Activated CD4-positive, alpha-beta memory T cell treated with anti-CD3 and anti-CD28 coated beads for 36 hours (primary cell): ENCODE measurements at places on chromosomes 1 and 21. TPM values are rescaled to one million over a fixed set of nuclear protein-coding genes. Genes with fewer than 3 reads are reported as not detected.

GRCh38 chr1:48093147-48093546 is 96.0 kb upstream of the TRABD2B start:
- DNase-seq: no peak

DNA sequence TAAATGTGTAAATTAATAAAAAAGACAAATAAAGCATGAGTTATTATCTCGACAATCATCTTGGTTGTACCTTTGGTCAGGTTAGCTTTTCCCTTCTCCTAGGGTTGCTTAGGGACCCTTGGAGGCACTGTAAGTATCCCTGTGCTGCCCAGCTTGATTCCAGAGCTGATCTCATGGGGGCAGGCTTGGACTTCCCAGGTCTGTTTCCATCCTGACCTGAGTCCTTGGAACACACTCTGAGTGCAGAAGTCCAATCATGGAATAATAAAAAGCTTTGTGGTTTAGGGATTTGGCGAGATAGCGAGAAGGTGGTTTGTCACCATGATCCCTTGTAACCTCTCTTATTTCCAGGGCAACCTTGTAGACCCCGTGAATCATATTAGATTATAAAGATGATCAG is 18.7 kb upstream of the PAPPA2 start:
- no peak for DNase-seq

- no peak for DNase-seq
Measured at GRCh38 chr21:25539606-25540005, 67.7 kb downstream of the MRPL39 start.

DNA sequence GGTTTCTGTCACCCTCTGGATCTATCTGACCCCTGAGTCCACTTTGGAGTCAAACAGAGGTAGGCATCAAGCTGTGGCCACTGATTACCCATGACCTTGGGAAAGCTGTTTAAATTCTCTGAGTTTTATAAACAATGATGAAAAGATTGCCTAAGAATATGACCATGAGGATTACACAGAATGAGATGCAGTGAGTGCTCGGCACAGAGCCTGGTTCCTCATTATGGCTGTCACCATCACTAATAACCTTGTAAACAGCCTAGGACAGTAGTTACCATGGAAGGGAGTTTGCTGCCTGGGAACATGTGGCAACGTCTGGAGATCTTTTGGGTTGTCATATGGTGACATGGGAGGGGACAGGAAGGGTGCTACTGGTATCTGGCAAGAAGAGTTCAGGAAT is 248.3 kb upstream of the KAZN start:
- DNase-seq: no peak

DNA sequence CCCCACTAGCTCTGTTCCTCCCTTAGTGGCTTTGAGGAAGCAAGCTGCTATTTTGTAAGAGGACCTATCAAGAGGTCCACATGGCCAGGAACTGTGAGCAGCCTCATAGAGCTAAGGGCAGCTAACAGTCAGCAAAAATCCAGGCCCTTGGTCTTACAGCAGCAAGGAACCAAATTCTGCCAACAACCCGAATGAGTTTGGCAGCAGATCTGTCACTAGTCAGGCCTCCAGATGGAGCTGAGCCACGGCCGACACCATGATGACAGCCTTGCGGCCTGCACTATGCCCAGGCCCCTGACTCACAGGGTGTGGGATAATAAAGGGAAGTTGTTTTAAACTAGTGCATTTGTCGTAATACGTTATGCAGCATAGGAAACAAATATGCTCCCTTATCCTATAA is 28.0 kb upstream of the H3-3A start:
- no peak for DNase-seq

- no peak for DNase-seq
Measured at GRCh38 chr1:117568999-117569398, 36.8 kb upstream of the TENT5C start.

IL10RB gene
- 32.5 TPM for total RNA-seq

MTARC1 gene
- not detected for total RNA-seq

ZBTB8OS gene
- 67.4 TPM for total RNA-seq
